NCI-H748 treated with DMSO at 0.1 percent for 48 hours (cell line): ENCODE measurements at places on chromosomes 3 and 15.

DNA sequence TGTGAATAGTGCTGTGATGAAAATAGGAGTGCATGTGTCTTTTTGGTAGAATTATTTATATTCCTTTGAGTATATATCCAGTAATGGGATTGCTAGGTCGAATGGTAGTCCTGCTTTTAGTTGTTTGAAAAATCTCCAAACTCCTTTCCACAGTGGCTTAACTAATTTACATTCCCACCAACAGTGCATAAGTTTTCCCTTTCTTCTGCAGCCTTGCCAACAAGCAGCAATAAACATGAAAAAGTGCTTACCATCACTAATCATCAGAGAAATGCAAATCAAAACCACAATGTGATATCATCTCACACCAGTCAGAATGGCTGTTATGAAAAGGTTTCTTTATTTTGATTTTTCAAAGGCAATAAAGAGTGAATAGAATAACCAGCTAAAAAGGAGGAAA, 1105.9 kb downstream of the NAALADL2 start:
- no peak for DNase-seq

DNA sequence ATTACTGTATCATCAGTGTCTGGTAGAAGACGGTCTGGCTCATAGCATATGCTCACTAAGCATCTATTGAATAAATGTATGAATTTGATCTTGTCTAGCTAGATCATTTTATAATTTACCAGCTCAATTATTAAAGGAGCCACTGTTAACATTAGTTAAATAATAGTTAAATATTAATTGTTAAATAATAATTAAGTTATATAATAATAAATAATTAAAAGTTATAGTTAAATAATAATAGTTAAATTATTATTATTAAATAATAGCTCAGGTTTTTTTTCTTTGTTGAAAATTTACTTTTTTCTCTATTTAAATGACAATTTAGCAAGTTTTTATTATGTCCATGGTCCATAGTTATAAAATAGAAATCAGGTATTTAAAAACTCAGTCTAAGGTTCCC, 274.4 kb downstream of the OXSM start:
- DNase-seq = no peak

- no peak for DNase-seq
These were observed 97.7 kb upstream of the NUDT16 start for GRCh38 chr3:131283862-131284261.

DNA sequence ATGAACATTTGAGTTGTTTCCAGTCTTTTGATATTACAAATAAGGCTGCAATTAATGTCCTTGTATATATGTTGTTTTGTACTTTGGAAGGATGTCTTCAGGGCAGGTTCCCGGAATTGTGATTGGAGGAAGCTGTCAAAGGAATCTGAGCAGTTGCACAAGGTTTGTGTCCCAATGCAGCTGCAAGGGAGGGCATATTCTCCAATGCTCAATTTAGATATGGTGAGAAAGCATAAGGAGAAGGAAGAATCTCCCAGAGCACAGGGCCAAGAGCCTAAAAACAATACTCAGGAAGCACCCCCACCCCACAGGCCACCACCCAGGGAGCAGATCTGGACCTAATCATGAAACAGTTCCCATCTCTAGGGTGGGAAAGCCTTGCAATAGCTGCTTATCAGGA, 228.0 kb upstream of the LRRFIP2 start:
- no peak for DNase-seq

GRCh38 chr3:15520804-15521572, 518 bp downstream of the COLQ start:
- no peak for DNase-seq

GRCh38 chr15:97944724-97945123, 15.8 kb upstream of the ARRDC4 start:
- DNase-seq = no peak

DNA sequence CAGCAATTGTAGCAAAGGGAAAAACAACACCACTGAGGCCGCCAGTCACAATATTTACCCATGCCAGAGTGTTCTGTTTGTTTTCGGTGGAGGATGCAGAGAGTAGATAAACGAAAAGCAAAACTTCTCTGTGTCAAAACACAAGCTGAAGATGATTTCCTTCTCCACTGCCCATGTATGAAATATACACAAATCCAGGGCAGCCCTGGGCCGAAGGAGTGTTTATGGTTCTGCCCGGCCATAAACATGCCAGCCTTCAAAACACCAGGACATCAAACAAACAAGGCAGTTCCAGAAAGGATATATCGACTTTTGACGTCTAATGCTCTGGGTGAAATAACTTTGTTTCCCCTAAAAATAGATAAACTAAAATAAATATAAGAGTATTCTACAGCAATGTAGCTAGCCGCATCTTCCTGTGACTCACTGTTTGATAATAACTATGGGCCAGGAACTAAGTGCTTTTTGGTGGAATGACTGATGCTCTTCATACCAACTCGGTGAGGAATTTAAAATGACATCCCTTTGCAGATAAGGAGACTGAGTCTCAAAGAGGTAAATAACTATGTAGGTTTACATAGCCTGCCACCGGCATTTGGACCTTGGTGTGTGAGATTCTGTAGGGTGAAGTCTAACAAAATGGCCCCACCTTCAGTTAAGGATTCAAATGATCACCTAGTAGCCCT, 82.8 kb downstream of the MAGI1 start:
- no peak for DNase-seq

DNA sequence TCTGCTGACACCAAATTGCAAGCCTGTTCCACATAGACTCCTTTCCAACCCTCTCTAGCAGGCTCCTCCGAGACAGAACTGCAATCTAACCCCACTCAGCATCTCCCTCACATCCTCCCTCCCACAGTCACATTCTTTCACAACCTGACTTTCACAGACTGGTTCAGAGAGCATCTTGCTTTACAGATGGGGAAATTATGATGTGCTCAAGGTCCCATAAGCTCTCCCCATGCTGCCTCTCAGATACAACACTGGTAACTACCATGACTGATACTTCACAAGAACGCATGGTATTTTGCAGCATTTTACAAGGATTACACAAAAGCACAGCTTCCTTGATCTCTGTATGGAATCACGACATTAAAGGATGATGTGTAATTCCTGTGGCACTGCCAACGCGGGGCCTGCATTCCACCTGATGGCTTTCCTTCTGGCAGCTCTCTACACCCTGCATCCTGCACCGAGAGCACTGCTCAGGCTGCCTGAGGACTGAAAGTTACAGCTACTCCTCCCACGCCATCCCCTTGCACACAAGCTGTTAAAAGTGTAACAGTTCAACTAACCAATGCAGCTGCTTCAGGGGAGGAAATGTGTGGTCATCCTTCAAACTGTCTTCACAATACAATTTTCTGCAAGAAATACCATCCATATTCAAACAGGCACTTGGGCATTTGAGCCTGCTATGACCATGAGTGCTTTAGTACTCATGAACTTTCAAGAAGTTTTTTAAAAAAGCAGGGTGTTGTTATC, 27.6 kb downstream of the TBC1D2B start:
- DNase-seq = no peak

DNA sequence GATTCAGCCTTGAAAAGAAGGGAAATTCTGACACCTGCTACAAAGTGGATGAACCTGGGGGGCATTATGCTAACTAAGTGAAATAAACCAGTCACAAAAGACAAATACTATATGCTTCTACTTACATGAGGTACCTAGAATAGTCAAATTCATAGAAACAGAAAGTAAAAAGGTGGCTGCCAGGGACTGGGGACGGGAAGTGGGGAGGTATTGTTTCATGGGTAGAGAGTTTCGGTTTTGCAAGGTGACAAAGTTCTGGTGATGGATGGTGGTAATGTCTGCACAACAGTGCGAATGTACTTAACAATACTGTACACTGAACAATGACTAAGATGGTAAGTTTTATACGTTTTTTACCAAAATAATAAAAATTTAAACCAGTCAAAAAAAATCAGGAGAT, 4.8 kb downstream of the IDH2 start:
- no peak for DNase-seq

- no peak for DNase-seq
These were observed 122.3 kb upstream of the AADACL2 start for GRCh38 chr3:151611419-151611818.

- no peak for DNase-seq
These were observed 2.3 kb upstream of the MYL3 start for GRCh38 chr3:46865546-46865945.

DNA sequence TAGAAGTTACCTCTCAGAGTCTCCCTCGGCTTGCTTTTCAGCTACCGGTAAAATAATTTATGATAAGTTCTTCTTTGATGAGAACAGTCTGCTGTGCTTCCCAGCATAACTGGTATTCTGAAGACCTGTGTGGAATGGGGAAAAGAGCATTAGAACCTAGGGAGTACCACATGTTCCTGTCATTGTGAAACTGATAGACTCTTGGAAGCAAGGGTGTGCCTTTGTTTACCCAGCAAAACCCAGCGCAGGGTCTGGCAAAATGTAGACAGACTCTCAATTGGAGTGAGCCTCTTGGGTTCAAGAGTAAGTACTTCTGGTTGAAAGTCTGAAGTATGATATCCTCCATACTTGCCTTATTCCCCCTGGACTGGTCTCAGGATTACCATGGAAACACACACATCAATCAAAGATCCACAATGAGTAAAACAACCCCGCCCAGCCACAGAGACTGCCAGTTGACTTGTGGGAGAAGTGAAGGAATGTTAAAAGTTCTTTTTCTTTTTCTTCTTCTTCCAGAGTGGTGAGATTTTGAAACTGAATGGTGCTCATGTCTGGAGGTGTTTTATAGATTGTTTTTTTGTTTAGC, 652.4 kb upstream of the NAALADL2 start:
- no peak for DNase-seq

GRCh38 chr15:31156808-31157207, 55.3 kb upstream of the TRPM1 start:
- no peak for DNase-seq

DNA sequence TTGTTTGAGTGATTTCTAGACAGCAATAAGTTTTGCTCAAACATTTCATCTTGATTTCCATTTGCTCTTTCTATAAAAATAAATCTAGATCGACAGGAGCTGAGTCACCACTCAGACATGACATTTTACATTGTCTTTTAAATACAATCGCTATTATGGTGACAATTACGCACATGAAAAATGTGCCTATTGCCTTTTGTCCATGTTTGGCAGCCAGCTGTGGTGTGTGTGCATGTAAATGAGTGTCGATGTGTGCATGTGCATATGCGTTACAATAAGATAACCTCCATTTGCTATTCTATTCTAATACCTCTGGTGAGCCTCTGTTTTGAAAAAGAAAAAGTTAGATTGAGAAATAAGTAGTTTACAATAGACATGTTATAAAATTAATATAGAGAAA, 89.7 kb upstream of the GRM7 start:
- DNase-seq = no peak
